Fibroblast of skin of scalp (primary cell): ENCODE measurements at places on chromosomes 6 and 20.

DNA sequence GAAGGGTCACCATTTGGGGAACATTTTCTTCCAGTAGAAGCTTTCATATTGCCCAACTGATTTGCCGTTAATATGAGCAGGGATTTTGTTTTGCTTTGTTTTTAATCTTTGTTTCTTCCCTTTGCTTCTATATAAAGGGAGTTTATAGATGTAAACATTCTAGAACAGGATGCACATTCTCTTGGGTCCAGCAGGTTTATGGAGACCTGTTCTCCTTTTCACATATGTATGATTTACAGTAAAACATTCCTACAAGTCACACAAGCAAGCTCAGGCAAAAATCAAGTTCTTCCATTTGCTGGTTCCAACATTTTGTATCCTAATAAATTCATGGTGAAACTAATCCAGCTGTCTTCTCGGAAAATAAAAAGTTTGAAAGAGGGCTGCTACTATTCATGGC is 1082.4 kb upstream of the FLRT3 start:
- DNase-seq, result no peak

DNA sequence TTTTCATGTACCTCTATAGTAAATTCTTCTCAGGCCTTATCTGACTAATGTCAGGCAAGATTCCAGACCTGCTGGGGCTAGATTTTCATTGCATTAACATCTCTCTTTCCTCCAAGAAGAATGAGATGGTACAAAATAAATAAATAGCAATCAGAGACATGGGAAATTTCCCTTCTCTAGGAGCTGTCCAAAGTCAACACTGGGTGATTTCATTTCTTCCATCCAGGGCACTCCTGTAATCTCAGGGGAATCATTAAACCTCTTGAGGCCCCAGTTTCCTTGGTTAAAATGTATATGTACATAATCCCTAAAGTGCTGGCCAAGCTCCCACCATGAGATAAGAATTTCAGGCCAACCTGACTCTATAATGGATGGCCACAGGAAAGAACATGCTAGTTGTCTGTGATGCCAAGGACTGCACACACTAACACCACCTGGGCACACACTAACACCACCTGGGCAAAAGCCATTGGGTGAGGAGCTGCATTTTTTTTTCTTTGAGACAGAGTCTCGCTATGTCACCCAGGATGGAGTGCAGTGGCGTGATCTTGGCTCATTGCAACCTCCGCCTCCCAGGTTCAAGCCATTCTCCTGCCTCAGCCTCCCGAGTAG is 912 bp downstream of the IL17F start:
- DNase-seq, result no peak

- peak; percentile 79 for DNase-seq
These were observed 195.8 kb upstream of the ZNF184 start for GRCh38 chr6:27668442-27669294.

DNA sequence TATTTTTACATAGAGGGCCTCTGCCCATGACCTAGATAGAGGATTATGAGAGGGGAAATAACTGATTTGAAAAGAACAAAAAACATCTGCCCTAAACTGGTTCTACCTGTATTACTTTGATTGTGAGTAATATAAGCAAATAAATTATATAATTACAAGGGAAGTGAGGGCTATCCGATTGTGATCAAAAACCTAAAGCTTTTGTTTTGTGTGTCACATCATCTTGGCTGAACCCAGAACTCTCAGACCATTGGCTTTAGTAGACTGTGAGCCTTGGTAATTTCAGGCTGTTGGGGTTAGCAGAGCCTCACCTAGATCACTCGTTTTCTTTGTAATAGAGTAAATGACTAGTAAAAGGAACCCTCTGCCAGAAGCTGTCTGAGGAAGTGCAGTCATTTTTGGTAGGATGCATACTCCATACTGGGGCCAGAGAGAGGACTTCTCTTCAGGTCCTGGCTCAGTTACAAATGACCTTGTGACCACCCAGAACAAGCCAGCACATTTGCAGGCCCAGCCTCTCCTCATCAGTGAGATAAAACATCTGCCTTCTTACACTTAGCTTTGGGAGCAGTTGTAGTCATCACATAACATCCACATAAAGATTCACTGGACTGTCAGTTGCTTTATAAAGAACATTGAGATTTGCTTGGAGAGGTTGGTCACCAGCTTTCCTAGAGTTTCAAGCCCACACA is 13.5 kb downstream of the STK35 start:
- DNase-seq, result no peak

DNA sequence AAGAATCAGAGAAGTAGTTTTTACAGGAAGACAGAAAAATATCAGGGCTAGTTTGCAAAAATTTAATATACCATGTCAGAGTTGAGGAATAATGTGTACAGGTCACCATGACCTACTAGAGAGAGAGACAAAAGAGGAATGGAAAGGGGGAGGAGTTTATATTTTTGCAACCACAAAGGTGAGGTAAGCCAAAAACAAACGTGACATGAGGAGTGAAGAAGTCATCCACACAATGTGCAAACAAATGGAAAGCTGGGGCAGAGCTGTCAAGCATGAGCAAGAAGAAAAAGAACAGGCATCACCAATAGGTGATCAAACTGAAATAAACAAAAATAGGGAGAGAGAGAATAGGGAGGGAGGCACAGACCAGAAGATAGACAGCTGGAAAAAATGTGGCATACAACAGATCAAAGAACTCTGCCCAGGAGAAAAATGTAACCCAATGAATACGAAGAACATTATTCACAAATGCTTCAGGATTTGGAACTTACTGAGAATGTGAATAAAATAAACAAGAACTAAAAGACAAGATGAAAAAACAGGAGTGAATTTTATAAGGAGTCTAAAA is 15.5 kb downstream of the RARS2 start:
- no peak for DNase-seq

DNA sequence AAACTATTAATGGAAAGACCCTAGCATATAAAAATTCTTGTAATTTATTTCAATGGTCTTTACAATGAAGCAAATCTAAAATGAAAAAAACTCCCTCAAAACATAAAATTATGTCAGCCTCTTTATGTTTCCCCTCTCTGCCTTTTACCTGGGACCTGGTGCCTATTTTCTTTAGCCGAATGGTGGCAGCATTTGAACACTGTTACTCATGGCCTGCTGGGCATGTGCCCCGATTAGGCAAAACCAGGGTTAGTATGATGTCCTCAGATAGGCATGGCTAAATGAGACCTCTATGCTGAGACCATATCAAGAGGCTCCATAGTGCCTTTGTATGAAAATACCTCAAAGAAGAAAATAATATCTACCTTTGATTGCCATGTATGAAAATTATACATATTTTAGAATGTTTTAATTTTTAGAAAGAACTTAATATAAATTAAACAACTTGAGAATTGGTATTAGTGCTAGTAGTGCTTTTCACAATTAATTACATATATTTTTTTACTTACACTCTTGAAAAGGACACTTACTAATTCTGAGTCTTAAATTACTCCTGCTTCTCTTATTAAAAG is 22.5 kb upstream of the C6orf58 start:
- DNase-seq, result peak; percentile 52

DNA sequence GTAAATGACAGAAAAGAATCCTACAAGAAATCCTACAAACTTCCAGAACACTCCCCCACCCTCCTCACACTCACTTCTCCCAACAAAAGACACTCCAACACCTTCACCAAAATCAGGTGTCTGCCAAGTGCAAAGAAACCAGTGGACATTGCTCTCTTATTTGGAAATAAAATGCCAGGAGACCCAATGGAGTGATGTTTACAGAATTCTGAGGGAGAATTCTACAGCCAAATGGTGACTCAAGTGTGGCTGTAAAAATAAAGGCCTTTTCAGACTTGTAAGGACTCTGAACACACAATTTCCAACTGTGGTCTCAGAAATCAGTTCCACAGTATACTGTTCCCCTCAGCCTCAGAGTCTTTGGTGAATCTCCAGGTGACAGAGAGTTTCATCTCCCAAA is 109.6 kb upstream of the CARMIL1 start:
- peak; percentile 44 for DNase-seq

DNA sequence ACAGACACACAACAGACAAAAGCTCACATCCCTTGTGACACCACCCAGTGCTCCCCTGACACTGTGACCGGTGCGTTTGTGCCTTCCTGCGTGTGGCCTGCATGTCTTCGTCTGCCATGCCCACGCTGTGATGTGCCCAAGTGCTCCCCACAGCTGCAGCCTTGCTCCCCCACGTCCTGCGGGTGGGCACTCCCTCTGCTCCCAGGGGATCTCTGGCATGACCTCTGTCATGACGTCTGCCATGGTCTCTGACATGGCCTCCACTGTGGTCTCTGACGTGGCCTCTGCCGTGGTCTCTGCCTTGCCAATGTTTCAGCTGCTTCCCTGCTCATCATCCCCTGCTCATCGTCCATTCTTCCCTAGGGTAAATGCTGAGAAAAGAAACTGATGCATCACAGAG is 200.9 kb downstream of the DLL1 start:
- DNase-seq, result no peak

DNA sequence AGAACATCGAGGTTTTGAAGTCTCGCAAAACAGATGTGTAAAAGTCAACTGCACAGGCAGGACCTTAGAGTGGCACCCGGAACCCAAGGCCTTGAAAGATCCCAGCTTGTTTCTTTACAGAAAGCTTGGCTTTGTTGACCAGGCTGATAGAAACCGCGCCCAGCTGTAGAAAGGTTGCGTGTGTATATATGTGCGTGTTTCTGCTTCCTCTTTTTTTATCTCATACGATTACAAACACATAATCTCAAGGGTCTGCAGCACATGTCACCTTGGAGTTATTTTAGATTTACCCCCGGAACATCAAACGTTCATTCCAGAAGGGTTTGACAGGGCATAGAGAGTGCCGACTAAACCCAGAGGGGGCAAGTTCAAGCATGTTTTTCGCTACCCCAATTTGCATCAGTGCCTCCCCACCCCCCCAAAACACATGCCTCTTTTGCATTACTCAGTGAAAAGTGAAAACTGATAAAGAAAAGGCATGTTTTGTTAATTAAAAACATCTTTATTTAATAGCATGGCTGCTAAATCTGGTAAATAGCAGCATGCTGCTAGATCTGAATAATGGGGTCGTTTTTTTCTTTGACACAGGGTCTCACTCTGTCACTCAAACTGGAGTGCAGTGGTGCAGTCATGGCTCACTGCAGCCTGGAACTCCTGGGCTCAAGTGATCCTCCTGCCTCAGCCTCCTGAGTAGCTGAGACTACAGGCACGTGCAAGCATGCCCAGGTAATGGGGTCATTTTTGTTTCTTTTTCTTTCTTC is 33.2 kb upstream of the NCOA3 start:
- DNase-seq, result no peak

DNA sequence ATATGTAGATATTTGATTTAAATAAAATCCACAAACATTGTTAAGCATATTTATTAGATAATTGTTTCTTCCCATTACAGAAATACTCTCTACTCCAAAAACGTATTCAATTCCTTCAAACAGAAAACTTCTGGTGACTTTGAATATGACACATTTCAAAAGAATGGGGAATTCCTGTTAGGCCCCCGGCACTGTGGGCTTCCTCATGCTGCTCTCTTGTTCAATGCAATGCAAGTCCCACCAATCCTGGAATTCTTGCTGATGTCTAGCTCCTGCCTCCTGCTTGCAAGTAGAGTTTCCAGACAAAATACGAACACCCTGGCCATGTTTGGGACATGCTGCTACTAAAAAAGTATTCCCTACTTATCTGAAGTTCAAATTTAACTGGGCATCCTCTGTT is 544.1 kb downstream of the QKI start:
- peak; percentile 84 for DNase-seq

DNA sequence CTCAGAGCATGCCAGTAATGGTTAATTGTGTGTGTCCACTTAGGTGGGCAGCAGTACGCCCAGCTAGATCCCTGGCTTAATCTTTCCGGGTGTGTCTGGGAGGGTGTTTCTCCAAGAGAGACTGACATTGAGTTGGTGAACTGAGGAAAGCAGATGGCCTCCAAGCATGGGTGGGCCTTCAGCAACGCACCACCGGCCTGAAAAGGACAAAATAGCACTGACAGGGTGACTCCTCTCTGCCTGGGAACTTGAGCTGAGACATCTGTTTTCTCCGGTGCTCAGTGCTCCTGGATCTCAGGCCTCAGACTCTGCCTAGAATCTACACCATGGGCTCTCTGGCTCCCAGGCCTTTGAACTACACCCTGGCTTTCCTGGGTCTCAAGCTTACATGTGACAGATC is 43.2 kb downstream of the C6orf118 start:
- DNase-seq, result no peak

- no peak for DNase-seq
These were observed 145.3 kb upstream of the TCF21 start for GRCh38 chr6:133743621-133744020.

DNA sequence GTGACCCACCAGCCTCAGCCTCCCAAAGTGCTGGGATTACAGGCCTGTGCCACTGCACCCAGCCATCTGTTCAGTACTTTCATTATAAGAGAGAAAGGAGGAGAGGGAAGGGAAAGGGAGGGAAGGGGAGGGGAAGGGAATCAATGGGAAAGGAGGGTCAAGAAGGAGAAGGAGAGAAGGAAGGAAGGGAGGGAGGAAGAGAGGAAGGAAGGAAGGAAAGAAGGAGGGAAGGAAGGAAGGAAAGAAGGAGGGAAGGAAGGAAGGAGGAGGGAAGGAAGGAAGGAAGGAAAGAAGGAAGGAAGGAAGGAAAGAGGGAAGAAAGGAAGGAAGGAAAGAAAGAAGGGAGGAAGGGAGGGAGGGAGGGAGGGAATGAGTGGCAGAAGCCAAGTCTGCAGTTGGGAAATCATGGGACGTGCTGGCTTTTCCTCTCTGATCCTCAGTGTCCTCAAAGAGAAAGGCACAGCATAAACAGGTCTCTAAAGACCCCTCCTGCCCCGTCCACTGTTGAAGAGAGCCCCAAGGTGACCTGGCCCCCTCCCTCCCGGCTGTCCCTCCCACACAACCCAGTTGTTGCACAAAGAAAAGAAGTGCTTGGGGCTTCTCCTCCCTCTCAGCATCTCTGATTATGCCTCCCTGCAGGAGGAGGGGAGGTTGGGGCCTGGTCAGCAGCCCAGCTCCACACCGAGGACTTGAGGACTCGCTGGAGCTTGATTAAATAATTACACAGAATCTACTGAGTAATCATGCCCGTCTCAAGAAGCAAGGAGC is 69.1 kb upstream of the TOP1 start:
- no peak for DNase-seq

DNA sequence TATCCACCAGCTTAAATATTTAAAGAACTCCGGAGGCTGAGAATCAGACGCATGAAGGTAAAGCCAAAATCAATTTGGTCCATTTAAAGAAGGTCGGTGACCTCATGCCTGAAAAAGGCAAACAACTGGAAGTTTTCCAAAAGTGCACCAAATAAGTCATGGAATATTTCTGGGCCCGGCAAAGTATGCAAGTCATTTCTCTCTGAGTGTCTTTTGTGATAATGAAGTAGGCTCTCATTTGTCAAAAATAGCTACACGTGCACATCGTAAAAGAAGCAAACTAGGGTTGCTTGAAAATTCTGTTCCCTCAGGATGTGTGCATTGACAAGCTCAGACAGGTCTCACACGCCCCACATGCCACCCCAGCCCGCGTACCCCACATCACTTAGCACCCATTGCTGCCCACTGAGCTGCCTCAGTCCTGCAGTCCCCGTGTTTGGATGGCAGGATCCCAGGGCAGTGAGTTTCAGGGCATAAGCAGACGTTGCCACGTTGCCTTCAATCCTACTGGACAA is 20.5 kb upstream of the PYGB start:
- peak; percentile 92 for DNase-seq

- no peak for DNase-seq
These were observed 9.7 kb downstream of the MAPRE1 start for GRCh38 chr20:32829311-32830005.

GRCh38 chr20:34089655-34090345 is 22.2 kb downstream of the EIF2S2 start:
- no peak for DNase-seq
